Activated CD8-positive, alpha-beta memory T cell treated with anti-CD3 and anti-CD28 coated beads, Interleukin-2, amount 10 ng/mL, durations not matched to agents 7 days and 5 days (primary cell): ENCODE measurements at places on chromosomes 7 and 10. TPM values are rescaled to one million over a fixed set of nuclear protein-coding genes. Genes with fewer than 3 reads are reported as not detected.

The EPC1 gene
- 32.1 TPM for total RNA-seq

The DYDC2 gene
- total RNA-seq = not detected

DNA sequence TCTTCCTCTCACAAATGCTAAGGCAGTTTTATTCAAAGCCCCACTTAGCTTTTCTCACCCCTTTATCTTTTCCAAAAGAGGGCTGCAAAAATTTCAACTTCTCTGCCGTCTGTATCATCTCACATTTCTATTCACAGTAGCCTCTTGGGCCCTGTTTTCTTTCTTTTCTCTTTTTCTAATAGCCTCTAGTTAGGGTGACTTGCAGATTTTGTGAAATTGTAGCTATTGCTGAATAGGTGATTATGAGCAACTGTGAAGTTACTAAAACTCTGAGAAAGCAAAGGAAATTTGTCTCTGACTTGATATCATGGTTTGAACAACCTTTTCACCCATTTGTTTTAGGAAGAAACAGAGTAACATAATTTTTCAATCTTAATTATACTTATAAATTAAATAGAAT, 29.2 kb downstream of the EXOC4 start:
- no peak for DNase-seq

DNA sequence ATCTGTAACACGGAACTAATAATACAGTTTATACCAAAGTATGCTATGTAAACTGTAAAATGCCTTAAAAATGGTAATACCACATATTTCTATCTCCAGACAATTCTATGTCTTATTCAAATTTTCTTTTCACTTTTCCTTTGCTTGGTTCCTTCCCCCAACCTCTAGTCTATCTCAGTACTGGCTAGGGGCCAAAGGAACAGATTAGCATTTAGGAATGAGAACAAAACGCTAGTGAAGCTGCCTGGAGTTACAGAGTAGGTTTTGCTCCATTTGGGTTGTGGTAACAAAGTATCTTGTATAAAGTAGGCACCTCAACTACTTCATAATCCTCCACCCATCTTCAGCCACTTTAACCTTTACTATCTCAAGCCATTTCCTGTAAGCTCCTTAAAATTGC, 94.1 kb downstream of the HBP1 start:
- DNase-seq = no peak

- no peak for DNase-seq
These were observed 19.1 kb upstream of the LEP start for GRCh38 chr7:128221929-128222403.
